ENCODE measurements at places on chromosomes 2 and 18.

DNA sequence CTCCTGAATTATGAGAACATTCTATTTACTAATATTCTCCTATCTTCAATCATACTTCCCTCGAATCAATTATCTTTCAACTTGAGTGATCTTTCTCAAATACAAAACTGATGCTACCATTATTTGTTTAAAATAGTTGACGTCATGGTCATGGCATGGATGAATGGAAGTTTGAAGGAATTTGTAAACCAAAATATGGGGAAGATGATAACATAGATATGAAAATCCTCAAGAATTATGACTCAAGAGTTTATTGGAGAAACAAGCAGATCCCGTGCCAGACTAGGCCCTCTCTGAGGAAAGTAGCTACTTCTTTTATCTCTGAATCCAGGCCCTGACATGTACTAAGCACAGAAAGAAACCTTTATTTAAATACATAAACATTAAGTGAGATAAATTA, 270.4 kb upstream of the MC4R start:
- no peak for DNase-seq

- DNase-seq = no peak
These were observed 12.6 kb upstream of the LONRF2 start for GRCh38 chr2:100334929-100335328.

GRCh38 chr18:70411307-70411706, 122.5 kb downstream of the SOCS6 start:
- no peak for DNase-seq

GRCh38 chr2:40260437-40260836, 191.5 kb downstream of the SLC8A1 start:
- DNase-seq = no peak

DNA sequence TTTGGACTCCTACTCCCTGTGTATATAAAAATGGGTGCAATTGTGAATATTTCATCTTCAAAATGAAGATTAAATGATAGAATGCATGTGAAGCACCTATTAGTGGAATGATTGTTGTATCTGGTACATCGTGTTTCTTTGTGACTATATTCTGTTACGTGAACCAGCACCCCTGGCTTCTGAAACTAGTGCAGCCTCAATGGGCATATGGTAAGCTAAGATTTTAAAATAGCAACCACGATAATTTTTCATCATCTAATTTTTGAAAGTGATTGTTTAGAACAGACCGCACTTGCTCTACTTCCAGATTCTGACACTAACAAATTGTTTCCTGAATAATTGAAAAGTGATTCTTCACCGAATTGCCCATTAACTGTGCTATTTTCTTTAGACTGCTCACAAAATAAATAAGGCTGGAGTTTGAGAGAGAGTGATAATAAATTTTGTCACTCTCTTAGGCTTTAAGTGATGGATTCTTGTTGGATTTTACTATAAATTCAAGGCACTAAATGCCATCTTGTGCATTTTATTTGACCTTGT, 806.1 kb upstream of the LRATD1 start:
- no peak for DNase-seq

DNA sequence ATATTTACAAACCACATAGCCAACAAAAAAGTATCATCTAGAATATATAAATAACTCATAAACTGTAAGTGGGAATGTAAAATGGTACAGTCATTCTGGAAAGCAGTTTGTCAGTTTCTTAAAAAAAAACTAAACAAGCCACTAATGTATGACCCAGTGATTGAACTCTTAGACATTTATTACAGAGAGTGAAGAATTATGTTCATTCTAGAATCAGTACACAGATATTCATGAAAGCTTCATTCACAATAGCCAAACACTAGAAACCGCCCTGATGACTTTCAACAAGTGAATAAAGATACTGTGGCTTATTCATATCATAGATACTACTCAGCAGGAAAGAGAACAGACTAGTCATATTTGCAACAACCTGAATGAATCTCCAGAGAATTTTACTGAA, 1541.5 kb downstream of the LRP1B start:
- no peak for DNase-seq
